ENCODE measurements at places on chromosomes 11 and 22.

GRCh38 chr22:22855085-22855484 is 32.5 kb upstream of the IGLL5 start:
- no peak for DNase-seq

DNA sequence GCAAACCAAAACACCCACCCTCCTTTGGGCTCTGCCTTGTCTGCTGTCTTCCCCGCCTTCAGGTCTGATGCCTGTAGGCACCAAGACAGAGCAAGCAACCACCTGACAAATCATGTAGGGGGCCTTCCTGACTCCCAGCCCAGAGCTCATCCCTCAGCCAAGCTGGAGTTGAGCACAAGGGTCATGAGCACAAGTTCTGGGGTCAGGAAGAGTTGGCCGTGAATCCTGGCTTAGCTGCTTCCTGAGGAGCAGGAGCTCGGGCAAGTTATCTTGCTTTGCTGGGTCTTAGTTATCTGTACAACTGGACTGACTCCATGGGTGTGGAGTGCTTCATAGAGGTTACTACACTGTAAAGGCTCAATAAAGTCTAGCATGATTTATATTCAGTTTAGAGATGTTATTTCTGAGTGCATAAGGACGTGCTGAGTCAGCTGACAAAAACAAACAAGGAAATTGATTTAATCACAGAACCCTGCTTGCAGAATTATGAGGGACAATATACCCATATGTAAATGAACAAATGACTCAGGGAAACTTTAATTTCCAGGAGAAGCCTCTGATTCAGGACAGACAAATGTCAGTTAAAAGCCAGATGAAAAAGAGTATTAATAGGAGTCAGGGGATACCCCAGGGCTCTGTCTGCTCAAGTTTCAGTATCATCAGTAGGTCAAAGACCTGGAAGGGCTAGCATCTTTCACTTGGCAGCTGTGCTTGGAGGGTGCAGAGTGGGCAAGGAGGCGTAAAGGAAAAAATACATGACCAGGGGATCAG is 15.0 kb upstream of the APOA1 start:
- DNase-seq = no peak

DNA sequence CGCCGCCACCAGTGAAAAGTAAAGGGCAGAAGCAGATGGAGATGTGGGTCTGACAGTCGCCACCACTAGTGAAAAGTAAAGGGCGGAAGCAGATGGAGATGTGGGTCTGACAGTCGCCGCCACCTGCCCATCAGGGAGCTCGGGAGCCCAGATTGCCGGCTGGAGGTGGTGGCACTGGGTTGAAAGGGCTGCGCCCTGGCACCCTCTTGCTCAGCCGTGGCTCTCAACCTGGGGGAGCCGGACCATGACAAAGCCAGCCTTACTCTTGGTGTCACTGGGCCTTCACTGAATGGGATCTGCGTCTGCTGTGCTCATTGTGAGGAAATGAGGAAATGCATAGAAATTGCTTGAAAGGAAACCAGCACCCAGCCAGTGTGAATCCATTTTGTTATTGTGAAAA is 36.3 kb downstream of the AP2A2 start:
- no peak for DNase-seq

DNA sequence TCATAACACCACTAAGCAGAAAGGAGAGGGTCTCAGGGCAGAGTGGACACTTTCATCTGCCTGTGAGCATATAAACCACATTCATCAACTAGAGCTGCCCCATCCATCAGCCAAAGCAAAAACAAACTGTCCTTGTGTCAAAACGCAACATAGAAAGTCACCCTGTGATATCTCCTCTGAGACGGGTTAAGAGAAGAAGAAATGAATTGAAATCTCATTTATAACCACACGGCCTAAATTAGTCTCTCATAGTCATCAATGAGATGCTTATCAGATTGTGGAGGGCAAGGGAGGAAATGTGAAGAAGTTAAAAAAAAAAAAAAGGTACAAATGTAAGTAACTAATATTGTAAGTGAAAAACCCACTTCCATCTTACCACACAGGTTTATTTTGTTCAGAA is 75.7 kb downstream of the SIK3 start:
- no peak for DNase-seq

GRCh38 chr11:29809121-29809520 is 207.7 kb downstream of the KCNA4 start:
- no peak for DNase-seq

- no peak for DNase-seq
Observed at GRCh38 chr11:93248602-93249001, 50.8 kb upstream of the SLC36A4 start.

- no peak for DNase-seq
Observed at GRCh38 chr11:8261921-8262551, 1.6 kb downstream of the LMO1 start.

DNA sequence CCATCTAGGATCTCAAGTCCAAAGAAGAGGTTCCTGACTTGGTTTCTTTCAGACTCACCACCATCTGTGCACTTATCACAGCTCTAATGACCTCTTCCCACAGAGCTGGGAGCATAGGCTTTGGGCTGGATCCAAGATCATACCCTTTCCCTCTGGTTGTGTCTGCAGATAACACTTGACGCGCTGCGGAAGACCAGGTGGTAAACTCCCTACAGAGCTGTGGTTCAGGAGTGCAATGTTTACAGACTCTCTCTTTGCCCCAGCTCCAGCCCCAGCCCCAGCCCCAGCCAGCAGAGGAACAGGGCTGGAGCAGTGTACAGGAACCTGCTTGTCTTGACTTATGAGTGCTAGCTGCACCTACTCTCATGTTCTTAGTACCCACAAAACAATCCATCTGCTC is 274.4 kb upstream of the SYN3 start:
- no peak for DNase-seq

- no peak for DNase-seq
Observed at GRCh38 chr11:117814204-117814765, 10.3 kb downstream of the FXYD2 start.

GRCh38 chr22:36830601-36831000 is 13.8 kb upstream of the PVALB start:
- DNase-seq = no peak

Data from NCI-H1105 (cell line).